Foreskin keratinocyte (primary cell): ENCODE measurements at places on chromosomes 13 and 19. TPM values are rescaled to one million over a fixed set of nuclear protein-coding genes. Genes with fewer than 3 reads are reported as not detected.

- no peak for DNase-seq
These were observed 42.6 kb downstream of the KLF2 start for GRCh38 chr19:16367261-16367683.

DNA sequence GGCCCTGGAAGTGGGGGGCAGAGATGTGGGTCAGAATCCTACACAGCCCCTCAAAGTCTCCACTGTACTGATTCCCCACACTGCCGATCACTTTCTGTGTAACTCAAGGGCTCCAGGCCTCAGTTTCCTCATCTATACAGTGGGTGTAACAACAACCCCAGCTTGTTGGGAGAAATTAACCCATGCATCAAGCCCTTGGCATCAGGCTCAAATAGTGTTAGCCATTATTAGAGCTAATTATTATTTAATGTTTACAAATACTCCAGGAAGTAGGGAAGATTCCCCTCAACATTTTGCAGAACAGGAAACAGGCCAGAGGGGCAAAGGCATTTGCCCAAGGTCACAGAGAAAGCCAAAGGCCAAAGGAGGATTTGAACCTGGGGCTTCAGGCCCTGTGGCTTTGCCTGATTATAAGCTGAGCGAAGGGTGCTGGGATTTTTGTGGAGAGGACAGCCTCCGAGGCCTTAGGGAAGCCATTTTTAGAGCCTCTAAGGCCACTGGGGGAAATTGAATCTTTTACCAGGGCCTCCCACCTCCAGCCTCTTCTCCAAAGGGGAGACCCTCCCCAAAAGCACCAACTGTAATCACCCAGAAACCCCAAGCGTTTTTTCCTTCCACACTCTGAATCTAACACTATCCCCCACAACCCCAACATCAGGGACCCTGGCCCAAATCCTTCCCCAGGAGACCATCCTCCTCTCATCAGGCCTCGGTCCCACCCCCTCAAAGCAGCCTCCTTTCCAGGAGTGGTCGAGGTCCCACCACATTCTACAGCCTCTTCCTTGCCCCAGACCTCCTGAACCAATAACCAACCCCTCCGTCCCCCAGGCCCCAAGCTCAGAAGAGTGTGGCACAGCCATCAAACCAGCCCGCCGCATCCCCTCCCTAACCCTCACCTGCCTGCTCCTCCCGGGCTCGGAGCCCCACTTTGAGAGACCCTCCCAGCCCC lies 1.1 kb downstream of the FKBP8 start:
- DNase-seq, result no peak

- no peak for DNase-seq
These were observed 31.1 kb downstream of the COMP start for GRCh38 chr19:18759995-18760426.

GRCh38 chr19:31681121-31681520 lies 331.9 kb upstream of the TSHZ3 start:
- DNase-seq, result no peak

GRCh38 chr19:49727217-49728030 lies 35.7 kb downstream of the TSKS start:
- DNase-seq, result no peak

DNA sequence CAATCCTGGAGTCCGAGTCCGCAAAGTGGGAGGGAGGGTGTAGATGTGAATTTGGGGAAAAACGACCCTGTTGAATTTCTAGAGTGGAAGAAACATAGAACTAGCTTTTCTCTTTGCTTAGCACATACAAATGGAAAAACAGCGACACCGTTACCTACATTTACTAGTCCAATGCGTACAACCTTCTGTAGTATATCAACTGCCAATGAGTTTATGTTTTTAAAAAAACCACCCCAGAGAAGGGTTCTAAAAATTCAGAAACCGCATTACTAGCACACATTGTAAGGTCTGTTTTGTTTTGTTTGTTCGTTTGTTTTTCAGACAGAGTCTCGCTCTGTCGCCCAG lies 332 bp upstream of the SUPT20H start:
- DNase-seq, result no peak

GRCh38 chr13:72678312-72678711 lies 49.1 kb downstream of the MZT1 start:
- DNase-seq, result no peak

DNA sequence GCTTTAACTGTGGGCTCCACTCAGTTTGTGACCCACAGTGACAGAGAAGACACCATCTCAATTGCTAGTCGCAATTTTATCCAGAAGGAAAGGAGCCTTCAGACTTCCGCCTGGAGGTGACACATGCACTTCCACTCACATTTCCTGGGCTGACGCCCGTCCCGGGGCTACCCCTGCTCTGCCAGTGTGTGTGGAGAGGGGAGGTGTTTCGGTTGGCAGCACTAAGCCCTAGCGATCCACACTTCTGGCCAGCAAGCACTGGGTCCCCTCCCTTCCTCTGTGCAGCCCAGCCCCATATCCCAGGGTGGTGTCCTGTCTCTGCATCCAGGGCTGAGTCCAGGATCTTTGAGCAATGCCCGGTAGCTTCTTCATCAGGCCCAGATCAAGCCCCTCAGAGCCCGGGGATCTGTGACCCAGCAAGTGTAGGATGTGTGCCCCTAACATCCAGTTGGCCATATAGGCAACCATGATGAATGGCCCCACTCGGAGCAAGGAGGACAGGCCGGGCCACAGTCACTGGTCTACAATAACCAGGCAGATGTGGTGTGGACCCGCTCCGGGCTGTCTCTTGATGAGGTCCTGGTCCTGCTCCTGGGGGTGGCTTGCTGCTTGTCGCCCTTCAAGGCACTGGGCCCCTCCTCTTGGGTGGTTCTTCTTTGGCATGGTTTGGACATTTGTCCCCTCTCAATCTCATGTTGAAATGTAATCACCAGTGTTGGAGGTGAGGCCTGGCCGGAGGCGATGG lies 141.9 kb upstream of the SPACA7 start:
- DNase-seq, result no peak

CEACAM8 gene
- not detected in 2 replicates for polyA plus RNA-seq

IGFL2 gene
- 0.30 and 0.81 TPM in 2 replicates for polyA plus RNA-seq

GAMT gene
- 18.9 and 23.2 TPM in 2 replicates for polyA plus RNA-seq

CPB2 gene
- not detected in 2 replicates for polyA plus RNA-seq

SLITRK6 gene
- 0.35 and 1.7 TPM in 2 replicates for polyA plus RNA-seq

MYPOP gene
- polyA plus RNA-seq, result 7.1 and 8.1 TPM in 2 replicates

FCER2 gene
- not detected in 2 replicates for polyA plus RNA-seq

CALR3 gene
- 0.03 TPM in 1 of 2 replicates, not detected in the other for polyA plus RNA-seq
